T-helper 2 cell (primary cell): ENCODE measurements at places on chromosomes 1 and 21.

DNA sequence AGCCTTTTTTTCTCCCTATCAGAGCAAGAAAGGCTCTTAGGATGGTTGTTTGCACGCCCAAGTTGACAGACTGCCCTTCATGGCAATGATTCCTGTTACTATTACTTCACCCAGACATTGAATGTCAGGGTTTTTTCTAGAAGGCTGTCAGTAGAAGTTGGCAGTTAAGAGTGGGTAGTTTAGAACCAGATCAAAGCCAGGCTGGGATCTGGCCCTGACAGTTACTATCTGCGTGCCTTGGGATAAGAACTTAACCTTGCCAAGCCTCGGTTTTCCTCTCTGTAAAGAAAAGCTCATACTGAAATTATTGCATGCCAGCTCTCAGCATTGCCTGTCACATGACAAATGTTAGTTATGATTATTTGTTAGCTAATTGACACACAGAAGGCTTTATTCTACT is 58.7 kb upstream of the PPP2R5A start:
- no peak for DNase-seq

DNA sequence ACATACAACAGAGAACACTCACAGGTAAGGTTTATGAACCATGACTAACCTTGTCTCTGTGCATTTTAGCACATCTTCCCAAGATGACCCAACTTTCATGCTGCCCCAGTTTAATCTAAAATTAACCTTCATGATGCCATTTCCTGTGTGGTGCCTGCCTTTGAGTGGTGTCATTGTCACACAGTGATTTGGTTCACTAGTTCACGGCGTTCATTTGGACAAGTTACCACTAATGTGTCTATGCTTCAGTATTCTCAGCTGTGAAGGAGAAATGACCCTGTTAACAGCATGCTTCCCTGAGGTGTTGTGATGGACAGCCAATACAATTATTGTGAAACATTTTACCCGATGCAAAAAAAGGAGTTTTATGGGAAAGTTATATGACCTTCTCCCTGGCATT is 693.1 kb downstream of the RWDD3 start:
- DNase-seq, result no peak

DNA sequence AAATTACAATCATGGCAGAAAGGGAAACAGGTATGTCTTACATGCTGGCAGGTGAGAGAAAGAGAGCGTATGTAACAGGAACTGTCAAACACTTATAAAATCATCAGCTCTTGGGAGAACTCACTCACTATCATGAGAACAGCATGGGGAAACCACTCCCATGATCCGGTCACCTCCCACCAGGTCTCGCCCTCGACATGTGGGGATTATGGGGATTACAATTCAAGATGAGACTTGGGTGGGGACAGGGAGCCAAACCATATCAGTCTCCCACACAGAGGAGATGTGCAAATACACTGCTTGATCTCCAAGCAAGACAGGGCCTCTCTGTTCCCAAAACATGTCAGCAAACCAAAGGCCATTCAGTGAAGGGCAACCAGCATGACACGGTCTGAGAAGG is 27.4 kb downstream of the LMX1A start:
- DNase-seq, result no peak

DNA sequence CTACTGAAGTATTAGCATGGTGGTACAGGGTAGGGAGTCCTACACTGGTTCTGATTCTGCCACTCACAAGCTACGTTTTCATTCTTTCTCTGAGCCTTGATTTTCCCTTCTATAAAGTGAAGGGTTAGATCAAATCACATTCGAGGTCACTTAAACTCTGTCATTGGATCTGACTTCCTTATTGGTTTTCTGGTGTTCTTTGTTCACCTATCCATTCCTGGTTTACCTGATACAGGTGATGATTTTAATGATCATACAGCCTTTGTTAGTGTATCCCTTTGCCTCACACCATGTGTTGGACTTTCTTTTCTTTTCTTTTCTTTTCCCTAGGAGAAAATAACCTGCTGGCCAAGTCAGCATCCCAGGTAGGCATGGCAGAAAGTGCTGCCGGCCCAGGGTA is 74.8 kb downstream of the NOS1AP start:
- DNase-seq, result no peak

- no peak for DNase-seq
These were observed 29.7 kb upstream of the PDE9A start for GRCh38 chr21:42623694-42624093.

GRCh38 chr21:42956824-42957630 is 17.3 kb upstream of the PKNOX1 start:
- DNase-seq, result no peak

- no peak for DNase-seq
These were observed 482.8 kb downstream of the DISC1 start for GRCh38 chr1:232109391-232109790.
